ENCODE measurements at places on chromosomes 1 and 21.

GRCh38 chr1:150971583-150972416, 2.8 kb downstream of the CERS2 start:
- peak; percentile 57 for DNase-seq

DNA sequence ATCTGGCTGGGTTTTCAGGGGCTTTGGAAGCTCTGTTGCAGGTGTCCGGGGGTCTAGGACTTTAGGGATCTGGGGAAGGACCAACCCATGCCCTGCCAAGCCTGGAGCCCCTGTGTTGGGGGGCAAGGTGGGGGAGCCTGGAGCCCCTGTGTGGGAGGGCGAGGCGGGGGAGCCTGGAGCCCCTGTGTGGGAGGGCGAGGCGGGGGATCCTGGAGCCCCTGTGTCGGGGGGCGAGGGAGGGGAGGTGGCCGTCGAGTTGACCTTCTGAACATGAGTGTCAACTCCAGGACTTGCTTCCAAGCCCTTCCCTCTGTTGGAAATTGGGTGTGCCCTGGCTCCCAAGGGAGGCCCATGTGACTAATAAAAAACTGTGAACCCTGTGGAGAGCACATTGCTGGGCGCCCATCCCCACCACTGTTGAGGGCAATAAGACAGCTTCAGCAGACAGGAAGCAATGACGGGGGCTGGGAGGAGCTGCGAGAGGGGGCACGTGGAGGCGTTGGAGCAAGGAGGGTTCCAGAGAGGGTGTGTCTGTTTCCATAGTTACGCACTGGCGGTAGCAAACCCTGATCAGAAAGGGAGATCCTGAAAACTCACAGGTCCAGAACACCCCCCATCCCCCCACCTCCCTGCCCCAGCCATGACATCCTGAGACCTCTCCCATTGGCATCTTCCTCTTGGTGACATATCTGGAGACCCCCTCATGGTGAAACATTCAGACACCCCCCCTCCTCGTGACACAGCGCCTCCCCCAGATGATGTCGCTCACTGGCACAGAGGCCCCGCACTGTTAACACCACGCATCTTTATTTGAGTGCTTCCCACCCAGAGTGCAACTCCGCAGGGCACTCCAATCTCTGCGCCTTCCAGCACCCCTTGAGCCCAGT, 8.4 kb downstream of the MYBPH start:
- DNase-seq = no peak

DNA sequence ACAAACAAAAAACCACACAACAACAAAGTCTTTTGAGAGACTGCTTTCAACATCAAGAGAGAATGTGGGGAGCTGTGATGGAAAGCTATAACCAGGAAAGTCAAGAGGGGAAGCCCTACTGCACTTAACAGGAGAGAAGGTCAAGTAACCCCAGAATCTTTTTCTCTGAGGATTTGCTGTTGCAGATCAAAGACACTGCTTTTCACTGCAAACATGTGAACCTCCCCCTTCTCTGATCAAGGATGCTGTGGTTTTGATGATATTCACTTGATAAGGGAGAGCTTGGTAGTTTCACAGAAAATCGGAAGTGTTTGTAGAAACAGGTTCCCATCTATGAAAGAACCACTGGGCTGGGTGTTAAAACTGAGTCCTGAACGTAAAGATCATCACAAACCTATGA, 4.8 kb downstream of the ETV3 start:
- no peak for DNase-seq

DNA sequence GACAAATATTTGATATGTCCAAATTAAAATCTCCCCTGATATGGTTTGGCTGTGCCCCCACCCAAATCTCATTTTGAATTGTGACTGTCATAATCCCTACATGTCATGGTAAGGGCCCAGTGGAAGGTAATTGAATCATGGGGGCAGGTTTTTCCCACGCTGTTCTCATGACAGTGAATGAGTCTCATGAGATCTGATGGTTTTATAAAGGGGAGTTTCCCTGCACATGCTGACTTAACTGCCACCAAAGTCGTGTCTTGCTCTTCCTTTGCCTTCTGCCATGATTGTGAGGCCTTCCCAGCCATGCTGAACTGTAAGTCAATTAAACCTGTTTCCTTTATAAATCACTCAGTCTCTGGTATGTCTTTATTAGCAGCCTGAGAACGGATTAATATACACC, 207.0 kb downstream of the BARHL2 start:
- no peak for DNase-seq

DNA sequence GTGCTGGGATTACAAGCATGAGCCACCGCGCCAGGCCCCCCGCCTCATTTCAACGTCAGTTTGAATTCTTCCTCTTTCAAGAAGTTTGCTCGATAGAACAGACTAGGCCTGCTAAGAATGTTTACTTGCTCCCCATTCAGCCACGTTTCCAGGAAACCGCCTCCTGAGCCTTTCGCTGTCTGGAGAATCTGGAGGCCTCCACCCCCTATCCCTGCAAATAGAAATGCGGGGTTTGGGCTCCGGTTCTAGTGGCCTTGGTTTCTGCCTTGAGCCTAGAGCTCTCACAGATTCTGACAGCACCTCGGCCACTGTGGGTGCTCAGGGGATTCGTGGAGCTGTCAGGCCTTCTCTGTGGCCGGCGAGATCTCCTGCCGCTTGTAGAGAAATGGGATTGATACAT, 84.3 kb downstream of the UBIAD1 start:
- no peak for DNase-seq

GRCh38 chr1:2322581-2323211, 68.7 kb downstream of the MORN1 start:
- DNase-seq = no peak

DNA sequence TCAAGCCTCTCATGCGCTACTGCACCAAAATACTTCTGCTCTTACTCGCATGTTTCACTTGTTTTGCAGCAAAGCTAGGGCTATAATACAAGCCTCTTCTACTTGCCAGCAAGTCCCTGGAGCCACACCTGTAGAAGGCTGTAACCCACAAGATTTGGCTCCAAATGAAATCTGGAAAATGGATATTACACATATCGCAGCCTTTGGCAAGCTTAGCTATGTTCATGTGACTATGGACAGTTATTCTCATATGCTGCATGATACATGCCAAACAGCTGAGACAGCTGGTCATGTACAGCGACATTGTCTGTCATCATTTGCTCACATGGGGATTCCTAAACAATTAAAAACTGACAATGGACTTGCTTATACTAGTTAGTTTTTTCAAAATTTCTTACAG, 270.3 kb downstream of the COL11A1 start:
- DNase-seq = no peak

GRCh38 chr1:31239653-31240241, at the start of gene NKAIN1:
Gene NKAIN1, minus strand, starts transcription at chr1:31239887. Its CDS starts 340 bp downstream, at chr1:31239547.
- DNase-seq = peak; percentile 75

- DNase-seq = no peak
Measured at GRCh38 chr1:237201155-237201554, 159.2 kb downstream of the RYR2 start.

DNA sequence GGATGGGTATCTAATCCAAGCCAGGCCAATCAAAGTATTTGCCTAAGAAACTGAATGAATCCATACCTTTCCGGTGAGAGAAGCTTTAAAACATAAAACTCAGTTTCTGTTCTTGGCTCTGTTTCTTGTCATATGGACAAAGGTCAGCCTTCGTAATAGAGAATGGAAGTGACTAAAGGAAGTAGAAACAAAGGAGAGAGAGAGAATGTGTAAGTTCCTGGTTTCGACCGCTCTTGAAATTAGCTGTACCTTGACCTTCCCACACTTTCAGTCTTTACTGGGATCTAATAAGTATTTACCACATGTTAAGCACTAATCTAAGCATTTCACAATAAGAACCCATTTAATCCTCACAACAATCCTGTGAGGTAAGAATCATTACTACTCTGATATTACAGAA, 19.6 kb upstream of the CLCA4 start:
- no peak for DNase-seq

DNA sequence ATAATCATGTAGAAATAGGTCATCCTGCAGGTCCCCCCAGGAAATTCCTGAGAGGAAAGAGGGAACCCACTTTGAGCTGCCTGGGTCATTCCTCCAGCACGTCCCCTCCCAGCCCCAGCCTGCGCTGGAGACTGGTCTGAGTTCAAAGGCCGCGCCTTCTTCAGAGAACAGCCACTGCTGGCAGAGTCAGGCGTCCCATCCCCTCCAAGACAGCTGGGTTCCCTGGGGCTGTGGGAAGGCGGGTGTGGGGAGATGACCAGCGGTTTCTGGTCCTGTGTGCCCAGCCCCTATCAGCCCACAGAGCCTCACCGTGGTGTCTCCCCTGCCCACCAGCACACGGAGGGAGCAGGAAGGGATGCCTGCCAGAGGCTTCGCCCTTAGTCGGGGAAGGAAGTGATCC, 18.0 kb upstream of the TRAPPC10 start:
- DNase-seq = no peak

GRCh38 chr1:24126018-24126671, 14.2 kb upstream of the MYOM3 start:
- no peak for DNase-seq

- no peak for DNase-seq
Measured at GRCh38 chr1:184789884-184790283, 35.2 kb upstream of the EDEM3 start.

DNA sequence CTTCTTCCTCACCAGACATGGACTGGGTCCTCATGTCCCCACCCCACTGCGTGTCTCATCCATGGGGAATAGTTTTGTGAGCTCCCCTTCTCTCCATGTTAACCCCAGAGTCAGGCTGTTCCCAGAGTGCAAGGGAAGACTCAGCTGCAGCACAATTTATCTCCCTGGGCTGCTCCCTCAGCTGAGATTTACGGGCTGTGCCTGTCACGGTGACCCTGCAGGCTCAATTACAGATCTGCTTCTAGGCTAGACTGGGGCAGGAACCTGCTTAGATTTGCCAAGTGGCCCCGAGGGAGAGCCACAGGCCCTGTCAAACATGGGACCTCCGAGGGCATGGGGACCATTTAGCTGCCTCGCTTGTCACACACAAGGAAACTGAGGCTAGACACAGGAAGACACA, 37.8 kb downstream of the CDCP2 start:
- no peak for DNase-seq

- no peak for DNase-seq
Measured at GRCh38 chr21:31920275-31920674, 47.5 kb downstream of the HUNK start.

DNA sequence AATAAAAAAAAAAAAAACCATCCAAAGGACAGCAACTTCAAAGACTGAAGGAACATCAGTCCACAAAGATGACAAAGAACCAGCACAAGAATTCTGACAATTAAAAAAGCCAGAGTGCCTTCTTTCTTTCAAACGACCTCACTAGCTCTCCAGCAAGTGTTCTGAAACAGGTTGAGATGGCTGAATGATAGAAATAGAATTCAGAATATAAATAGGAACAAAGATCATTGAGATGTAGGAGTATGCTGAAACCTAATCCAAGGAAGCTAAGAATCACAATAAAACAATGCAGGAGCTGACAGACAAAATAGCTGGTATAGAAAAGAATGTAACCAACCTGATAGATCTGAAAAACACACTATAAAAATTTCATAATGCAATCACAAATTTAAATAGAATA, 218.2 kb downstream of the GIPC2 start:
- no peak for DNase-seq

DNA sequence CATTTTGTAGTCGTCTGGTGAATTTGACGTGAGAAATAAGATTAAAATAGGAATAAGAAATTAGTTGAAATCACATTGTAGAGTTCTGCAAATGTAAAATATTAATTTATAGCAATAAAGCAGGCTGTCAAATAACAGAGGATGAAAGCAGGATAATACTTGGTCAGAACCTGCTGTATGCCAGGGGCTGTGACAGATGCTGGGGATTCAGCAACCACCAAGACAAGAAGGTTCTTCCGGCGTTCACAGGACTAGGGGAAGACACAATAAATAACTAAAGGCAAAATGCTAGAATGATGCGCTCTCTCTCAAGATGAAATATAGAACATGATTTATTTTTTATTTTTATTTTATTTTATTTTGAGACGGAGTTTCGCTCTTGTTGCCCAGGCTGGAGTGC, 6.8 kb upstream of the PARK7 start:
- no peak for DNase-seq

DNA sequence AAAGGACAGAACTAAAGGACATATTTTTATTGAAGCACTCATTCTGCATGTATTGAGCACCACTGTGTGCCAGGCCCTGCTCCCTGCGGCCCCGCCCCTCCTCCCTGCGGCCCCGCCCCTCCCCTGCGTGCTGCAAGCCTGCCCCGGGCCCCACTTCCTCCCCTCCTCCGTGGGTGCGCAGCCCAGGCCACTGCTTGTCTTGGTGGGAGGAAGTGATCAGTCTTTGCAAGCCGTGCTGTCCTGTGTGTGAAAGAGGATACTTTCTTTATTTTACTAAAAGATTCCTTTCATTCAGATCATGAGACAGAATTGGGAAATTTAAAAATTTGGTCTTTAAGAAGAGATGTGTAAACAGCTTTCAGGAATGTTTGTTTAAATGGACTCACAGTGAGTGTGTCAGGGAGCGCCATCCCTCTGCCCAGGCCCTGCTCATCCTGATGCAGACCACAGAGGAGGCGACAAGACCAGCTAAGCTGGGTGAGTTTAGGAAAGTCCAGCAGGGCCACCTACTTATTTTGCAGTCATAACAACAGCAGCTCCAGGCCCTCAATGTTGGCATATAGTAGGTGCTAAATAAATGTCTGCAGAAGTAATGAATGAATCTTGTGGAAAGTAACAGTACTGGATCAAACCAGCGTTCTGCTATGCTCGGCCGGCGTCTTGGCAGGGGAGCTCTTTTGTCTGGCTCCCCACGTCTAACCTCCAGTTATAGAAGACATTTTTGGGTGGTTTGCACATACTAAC, 88.3 kb upstream of the SELENON start:
- no peak for DNase-seq

- DNase-seq = no peak
Measured at GRCh38 chr1:84442256-84442655, 36.8 kb upstream of the RPF1 start.

DNA sequence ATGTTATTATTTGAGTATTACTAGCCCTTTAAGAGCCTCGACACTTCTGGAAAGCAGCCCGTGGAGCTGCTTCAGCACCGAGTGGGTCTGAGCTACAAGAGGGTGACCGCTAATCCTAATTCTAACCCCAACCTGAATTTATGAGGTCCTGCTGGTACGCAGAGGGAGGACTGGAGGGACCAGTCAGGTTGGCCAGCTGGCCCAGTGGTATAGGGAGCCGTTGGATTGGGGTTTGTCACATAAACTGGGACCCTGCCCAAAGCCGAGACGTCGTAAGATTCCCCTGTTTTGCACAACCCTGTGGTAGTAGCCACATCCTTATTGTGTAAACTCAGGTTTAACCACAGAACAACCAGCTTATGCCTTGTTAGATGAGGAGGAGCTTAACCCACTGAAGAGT, 60.8 kb upstream of the F3 start:
- DNase-seq = no peak

GRCh38 chr1:72281637-72282270, 585 bp downstream of the NEGR1 start:
- DNase-seq = no peak

- no peak for DNase-seq
Measured at GRCh38 chr1:33014464-33015163, 22.1 kb downstream of the AK2 start.
